ENCODE measurements at places on chromosomes 5 and 9.

DNA sequence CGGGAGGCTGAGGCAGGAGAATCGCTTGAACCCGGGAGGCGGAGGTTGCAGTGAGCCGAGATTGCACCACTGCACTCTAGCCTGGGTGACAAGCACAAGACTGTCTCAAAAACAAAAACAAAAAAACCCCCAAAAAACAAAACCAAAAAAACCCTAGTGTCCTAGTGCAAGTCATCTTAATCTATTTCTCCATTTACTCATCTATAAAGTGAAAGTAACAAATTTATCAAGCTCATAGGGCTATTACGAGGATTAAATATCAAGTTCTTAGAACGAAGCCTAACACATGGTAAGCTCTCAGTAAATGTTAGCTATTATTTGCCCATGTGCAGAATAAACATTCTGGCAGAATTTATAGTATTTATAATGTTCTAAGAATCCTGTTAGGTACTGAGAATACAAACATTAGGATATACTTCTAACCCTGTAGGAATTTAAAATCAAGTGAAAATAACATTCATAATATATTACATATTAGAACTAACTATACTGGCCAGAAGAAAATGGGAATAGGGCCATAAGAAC is 45.0 kb downstream of the GOLPH3 start:
- no peak for DNase-seq

GRCh38 chr9:127805620-127806019 is 2.9 kb downstream of the FPGS start:
- DNase-seq = no peak

DNA sequence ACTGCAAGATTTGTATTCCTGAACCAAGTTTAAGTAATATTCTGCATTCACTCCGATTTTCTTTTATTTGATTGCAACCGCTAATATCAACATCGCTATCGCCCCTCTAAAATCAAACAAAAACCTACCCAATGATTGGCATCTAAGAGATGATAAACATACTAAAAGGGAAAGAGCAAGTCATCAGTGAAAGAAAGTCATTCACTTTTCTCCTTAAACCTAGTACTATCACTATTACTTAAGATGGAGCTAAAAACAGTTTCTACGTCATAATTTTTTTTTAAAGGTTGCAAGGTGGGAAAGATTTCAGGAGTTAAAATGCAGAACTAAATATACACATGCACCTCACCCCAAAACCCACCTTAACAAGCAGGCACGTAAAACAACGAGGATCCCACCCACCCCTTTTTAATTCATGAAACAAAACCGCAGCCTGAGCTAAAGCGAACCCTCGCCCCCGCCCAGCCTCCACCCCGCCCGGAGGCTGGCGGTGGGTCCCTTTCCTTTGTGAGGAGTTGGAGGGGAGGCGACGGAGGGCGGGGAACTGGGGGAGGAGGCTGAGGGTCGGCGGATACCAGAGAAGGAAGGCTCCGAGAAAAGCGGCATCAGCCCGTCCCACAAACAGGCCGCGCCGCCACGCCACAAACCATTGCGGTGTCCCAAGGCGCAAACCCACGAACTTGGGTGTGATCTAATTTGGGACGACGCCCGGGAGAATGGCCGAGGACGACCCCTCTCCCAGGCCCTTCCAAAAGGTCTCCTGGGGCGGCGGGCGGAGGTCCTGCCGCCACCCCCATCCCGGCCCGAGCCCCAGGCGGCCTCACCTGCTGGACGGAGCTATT is 861 bp downstream of the UBQLN1 start:
- peak; percentile 61 for DNase-seq

GRCh38 chr9:7782400-7783120 is 17.0 kb downstream of the DMAC1 start:
- DNase-seq = no peak

DNA sequence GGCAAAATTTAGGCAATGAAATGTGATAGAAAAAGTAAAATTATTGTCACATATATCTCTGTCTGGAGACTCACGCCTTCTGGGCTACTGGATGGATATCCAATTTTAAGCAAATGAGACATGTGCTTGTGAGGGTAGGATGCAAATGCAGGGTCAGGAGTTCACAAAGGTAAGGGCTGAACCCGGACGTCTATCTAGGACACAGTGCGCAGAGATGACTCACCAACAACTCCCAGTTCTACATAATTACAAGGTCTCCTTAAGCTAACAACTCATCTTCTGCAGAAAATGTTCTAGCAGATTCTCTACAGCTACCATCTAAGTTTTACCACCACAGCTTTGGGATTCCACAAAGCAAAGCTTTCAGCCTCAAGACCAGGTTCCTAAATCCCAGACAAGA is 160.5 kb downstream of the ENTREP1 start:
- no peak for DNase-seq

GRCh38 chr9:38382141-38382540 is 10.4 kb upstream of the ALDH1B1 start:
- no peak for DNase-seq

DNA sequence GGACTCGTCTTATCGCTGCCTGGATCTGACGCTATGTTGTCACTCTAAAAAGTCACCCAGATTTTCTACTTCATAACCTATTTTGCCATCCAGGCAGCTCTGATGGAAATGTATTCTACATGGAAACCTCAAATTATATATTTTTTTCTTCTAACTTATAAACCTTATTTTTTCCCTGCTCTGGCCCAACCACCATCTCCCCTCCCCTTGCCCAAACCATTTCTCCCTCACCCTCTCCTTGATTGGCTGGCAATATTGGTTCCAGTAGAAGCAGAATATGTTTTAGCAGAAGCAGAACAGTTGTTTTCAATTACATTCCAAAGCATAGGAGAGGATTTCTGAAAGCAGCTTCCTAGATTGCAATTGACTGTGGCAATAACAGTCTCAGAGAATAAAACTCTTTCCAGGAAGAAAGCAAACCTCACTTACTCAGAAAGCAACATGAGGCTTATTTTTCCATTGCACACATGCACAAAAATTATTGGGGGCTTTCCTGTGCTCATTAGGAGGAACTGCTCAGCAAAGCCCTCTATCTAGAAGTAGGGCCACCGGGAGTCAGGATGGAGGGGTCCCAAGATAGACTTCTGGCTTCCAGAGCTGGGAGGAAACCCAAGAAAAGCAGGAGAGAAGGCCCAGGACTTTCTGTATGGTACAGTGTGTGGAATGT is 191.8 kb downstream of the ESM1 start:
- DNase-seq = peak; percentile 12

DNA sequence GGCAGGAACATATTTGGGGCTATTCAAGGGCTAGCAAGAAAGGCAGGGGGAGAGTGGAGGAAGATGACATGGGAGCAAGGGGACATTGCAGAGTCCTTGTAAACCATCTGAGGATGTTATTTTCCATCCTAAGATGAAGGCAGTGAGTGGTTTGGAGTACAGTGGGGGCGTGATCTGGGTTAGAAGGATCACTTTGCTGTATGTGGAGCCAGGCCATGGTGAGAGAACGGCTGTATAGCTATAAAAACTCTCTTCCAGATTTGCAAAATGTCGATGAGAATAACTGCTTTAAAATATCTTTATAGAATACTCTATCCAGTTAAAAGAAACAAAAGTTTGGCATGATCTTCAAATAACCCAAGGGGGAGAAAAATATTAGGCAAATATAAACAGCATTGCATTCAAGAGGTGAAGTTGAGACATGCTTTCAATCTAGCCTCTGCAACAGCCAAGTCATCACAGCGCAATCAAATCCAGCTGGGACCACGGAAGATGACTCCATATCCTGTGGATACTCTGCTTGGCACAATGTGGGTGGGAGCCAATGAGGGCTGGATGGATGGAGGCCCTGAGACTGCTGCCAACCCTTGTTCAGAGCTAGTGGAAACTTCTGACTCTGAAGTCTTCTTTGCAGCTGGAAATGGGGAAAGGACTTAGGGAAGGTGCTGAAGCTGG is 111.5 kb upstream of the BASP1 start:
- DNase-seq = no peak

DNA sequence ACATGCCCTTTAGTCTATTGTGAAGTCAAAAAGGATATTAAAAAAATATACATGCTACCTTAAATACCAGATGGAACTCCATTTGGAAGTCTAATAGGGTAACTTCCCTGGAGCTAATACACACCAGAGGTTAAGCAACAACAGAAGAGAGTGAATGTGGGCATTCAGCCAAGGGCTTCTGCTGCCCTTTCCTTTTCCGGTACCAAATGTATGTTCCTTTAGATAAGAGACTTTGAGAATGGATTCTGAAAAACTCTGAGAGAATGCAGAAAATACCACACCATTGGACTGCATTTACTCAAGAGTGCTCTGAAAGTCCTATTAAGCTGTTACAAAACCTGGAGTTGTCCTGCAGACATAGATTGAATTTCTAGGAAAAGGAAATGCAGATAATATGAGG is 23.8 kb upstream of the TRPM3 start:
- no peak for DNase-seq

- no peak for DNase-seq
Observed at GRCh38 chr5:146574713-146575112, 58.7 kb upstream of the GPR151 start.

DNA sequence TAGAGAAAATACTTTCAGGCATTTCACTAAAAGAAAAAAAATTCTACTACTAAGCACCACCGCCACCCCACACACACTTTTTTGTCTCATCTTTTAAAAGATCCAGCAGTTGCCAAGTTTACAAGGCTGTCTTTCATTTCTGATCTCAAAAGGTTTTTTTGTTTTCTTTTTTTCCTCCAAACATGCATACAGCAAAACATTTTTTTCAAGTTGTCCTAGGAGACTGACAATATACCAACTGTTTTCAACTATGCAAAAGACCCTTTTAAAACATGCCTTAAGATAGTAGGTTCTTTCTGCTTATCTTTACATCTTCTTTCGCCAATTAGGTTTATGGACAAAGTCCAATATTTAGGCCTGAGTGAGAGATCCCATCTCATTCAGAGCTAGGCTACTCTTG is 65.2 kb downstream of the HMHB1 start:
- DNase-seq = no peak

DNA sequence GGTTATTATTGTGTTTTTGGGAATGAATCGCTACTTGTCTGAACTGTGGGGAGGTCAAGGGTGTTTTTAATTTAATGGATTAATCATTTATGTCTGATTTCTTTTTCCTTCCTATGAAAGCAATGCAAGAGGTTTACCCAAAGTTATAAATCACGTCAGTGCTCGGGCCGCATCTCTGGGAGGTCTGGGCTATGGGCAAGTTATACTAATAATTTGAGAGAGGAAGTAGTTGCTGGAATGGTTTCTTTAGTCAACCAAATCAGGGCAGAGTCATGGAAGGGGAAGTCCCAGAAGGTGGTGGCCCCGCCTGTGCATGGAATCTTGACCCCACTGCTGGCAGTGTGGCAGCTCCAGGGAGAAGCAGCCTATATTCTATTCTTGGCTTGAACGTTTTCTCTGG is 180.2 kb downstream of the HSPA4 start:
- no peak for DNase-seq

GRCh38 chr5:51468196-51468595 is 84.9 kb downstream of the ISL1 start:
- DNase-seq = no peak

DNA sequence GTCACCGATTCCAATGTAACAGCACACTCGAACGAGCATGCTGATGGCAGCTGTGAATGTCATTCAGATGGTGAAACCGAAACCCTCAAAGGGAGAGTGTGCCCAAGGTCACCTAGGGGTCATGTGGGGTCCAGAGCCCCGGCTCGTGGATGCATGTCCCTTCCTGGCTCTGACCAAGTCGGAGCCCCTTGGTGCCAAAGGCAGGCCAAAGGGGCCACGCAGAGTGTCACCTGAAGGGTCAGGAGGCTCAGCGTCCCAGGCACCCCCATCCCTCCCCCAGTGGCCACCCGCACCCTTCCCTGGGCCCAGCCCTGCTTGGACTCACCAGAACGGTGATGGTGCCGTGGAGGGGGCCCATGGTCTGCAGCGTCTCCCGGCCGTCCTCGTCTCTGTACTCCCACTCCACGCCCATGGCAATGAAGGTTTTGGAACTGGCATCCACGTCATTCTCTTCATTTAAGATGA is 69.5 kb downstream of the ZNF354C start:
- no peak for DNase-seq

- no peak for DNase-seq
Observed at GRCh38 chr5:111836426-111836825, 79.4 kb upstream of the NREP start.

GRCh38 chr5:160773646-160774410 is 78.2 kb downstream of the ATP10B start:
- no peak for DNase-seq

- DNase-seq = no peak
Observed at GRCh38 chr5:54234304-54234933, 76.0 kb downstream of the ARL15 start.

- DNase-seq = no peak
Observed at GRCh38 chr5:153901449-153901848, 137.3 kb downstream of the FAM114A2 start.

DNA sequence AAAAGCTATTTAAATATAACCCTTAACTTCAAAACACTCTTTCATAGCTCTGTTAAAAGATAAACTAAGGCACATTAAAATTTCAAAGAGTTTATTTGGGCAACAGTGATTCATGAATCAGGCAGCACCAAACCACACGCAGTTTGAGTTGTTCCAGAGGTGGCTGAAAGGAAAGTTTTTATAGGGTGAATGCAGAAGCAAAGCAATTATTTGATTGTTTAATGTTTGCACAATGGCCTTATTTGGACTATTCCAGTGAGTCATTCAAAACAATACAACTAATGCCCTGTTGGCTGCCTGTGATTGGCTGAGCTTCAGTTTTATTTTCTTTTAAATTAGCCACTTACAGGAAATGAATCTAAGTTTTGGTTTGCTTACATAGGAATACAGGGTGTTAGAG is 125.3 kb downstream of the CEP120 start:
- DNase-seq = no peak

GRCh38 chr9:135035781-135036760 is 51.4 kb upstream of the OLFM1 start:
- no peak for DNase-seq

DNA sequence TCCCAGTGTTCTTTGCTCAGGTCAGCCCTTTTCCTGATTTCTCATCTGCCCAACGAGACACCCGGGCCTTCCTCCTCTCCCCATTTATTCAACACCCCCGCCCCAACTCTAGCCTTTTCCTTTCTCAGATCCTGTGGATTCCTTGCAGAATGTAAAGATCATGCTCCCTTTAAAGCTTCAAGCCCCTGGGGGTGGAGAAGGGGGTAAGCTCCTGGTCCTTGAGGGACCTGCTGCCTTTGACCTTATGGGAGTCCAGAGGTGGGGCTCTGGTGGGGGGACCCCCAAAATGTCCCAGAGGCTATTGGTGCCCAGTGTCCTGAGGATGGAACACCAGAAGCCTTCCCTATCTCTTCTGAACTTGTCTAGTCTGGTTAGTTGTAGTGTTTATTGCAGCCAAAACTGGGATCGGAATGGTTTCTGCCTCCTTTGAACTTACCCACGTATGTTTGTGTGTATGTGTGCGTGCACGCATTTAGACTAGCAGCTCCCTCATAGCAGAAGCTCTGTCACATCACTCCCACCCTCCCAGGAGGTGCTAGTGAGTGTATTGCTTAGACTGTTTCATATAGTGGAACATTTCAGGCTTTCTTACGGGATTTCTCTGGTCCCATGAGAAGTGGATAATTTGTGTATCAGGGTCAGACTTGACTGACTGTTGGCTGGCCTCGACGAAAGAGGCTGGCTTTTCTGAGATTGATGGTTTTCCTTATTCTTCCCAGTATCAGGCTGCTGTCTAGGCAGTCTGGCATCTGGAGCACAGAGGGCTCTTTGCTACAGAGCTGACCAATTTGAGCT is 1.1 kb downstream of the GALNT10 start:
- no peak for DNase-seq
